ENCODE measurements at places on chromosomes 7 and 10.
A peak's percentile ranks its signal among the peaks of the same experiment; 100 is the strongest.

DNA sequence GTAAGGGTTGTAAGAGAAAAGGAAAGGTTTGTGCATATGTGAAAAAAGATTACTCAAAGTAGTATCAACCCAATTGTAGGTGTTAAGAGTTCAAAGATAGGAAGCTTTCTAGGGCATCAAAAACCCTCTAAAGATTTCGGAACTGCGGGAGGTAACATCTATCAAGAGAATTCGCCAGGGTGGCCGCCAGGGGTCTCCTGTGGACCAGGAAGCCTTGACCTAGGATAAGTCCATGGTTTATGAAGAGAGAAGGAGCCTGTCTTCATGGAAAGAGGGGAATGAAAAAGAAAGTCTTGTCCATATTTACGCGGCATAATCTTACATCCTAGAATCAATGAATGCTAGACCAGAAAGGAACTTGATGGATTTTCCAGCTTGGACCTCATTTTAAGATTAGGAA lies 140.7 kb upstream of the CALCR start:
- DNase-seq: peak; percentile 51

- DNase-seq: peak; percentile 95
Measured at GRCh38 chr7:117072620-117073118, 119.4 kb downstream of the ST7 start.

GRCh38 chr10:73459683-73460314 lies 26.4 kb upstream of the MSS51 start:
- DNase-seq: no peak

DNA sequence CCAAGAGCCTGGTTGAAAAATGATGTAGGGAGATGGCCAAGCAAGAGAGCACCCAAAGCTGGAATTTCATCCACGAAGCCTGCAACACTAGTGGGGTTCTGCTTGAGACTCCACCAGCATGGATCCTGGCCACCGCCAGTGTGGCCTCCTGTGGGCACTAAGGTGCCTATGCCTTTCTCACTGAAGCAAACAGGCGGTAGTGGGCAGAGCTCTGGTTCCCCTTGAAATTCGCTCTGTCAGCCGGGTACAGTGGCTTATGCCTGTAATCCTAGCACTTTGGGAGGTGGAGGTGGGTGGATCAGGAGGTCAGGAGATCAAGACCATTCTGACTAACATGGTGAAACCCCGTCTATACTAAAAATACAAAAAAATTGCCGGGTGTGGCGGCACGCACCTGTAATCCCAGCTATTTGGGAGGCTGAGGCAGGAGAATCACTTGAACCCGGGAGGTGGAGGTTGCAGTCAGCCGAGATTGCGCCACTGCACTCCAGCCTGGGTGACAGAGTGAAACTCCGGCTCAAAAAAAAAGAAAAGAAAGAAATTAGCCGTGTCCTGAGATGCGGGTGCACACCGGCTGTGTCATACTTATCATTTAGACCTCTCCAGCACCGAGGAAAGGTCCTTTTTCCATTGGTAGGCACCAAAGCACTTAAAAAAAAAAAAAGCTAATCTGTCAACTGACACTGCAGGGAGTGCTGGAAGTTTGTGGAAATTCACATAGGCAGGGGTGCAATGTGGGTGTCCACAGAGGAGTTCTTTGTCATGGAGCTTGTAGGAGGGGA lies 28.3 kb downstream of the CCM2 start:
- DNase-seq: no peak

GRCh38 chr7:2929321-2930201 lies 85.5 kb upstream of the GNA12 start:
- DNase-seq: no peak

DNA sequence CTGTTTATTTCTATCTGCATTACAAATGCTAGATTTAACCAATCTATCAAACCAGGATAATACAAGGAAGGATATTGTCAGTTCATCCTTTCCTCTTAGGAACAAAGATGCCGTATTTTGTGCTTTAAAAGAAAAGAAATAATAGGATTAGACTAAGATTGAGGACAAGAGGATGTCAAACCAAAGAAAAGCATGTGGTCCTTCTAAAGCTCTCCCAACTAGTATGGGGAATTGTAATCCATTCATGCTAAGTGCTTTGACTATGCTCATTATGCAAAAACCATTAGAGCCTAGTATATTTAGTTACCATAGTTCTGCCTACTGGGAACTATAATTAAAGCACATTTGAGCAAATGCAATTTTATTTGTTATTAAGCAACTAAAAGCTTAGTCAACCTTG lies 280.2 kb downstream of the GRM8 start:
- DNase-seq: no peak

DNA sequence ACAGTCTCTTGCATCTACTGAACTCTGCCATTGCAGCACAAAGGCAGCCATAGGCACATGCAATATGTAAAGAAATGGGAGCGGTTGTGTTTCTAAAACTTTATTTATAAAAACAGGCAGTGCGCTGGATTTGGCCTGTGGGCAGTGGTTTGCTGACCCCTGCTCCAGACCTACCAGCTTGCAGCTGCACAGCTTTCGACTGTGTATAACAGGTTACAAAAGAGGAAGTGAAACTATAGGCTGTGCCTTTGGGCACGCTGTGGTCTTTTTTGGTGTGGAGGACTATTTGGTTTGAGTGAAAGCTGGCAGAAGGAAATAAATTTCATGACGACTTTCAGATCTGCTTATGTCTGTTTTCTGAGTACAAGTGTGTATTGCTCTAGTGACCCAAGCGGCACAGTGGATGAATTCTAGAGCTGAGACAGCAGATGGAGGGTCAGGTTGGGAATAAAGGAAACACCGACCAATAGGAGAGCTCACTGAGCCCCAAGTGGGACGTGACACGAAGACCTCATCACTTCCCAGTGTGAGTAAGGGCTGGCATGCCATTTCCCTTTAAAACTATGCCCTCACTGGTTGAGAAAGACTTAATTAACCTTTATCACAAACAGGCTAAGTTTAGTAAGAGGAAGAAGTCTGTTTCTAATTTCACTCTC lies 152.7 kb downstream of the ANK3 start:
- peak; percentile 15 for DNase-seq

GRCh38 chr10:8238986-8239385 lies 184.5 kb downstream of the GATA3 start:
- no peak for DNase-seq

- no peak for DNase-seq
Measured at GRCh38 chr7:29275493-29275892, 80.9 kb downstream of the CHN2 start.

- no peak for DNase-seq
Measured at GRCh38 chr10:50653758-50654157, 30.0 kb upstream of the SGMS1 start.

GRCh38 chr10:85858776-85859515 lies 507.6 kb downstream of the GRID1 start:
- DNase-seq: no peak

DNA sequence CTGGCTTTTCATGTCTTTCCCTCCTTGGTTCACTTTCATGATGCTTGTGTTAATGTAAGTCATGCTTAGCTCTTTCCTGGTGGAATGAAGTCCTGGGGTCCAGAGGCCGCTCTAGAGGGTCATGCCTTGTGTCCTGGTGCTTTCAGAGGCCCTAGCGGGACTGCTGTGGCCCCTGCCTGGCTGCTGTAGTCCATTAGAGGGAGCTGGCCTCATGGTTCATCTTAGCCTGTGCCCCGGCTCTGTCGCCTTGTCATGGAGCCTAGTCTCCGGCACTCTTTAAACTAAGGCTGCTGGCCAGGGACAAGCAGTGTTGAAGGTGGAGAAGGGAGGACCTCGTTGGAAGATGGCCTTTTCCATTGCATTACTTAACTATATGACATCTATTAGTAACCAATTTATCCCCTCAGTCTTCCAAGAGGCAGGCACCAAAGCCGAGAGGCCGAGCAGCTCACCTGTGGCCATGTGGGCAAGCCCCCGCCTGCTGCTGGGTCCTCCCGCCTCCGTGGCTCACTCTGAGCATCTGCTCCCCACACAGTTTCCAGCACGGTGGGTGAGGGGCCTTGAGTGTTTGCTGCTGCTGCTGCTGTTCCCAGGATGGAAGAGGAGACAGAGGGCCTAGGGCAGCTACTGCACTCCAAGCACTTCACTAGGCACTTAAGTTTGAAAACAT lies 5.0 kb upstream of the NDUFB2 start:
- DNase-seq: no peak

DNA sequence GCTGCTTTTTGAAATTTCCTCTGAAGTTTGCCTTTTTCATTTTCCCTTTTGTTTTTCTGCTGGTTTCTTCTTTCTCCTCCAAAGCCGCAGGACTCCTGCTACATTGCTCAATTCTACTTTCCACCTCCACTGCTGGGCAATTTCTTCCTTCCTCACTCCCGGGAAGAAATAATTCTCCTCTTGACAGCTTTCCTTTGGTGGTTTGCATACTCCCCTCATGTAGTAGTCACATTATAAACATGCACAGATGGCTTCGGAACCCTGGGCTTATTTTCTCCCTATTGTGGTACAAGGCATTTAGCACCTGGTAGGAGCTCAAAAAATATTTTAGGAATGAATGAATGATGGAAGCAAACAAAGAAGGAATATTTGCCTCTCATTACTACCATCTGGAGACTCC lies 977.2 kb downstream of the LRMDA start:
- DNase-seq: no peak

GRCh38 chr10:58050575-58050974 lies 217.1 kb downstream of the IPMK start:
- DNase-seq: no peak

DNA sequence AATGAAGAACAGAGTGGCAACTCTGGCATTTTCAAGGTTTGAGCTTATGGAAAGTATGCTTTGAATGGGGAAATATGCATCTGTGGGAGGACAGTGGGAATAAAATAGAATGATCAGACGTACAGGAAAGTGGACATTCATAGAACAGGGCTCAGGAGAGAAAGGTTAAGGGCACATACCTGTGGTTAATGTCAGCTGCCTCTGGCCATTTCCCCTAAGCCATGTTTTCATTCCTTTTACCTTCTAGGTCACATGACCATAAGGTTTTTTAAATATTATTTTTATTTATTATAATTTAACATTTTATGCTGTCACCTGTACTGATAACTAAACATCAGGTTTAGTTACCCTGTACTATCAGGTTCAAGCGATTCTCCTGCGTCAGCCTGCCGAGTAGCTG lies 52.8 kb downstream of the LRRC4 start:
- DNase-seq: no peak

GRCh38 chr7:64192775-64193174 lies 14.2 kb upstream of the ZNF735 start:
- DNase-seq: no peak

GRCh38 chr10:15783941-15784636 lies 64.4 kb upstream of the ITGA8 start:
- no peak for DNase-seq

DNA sequence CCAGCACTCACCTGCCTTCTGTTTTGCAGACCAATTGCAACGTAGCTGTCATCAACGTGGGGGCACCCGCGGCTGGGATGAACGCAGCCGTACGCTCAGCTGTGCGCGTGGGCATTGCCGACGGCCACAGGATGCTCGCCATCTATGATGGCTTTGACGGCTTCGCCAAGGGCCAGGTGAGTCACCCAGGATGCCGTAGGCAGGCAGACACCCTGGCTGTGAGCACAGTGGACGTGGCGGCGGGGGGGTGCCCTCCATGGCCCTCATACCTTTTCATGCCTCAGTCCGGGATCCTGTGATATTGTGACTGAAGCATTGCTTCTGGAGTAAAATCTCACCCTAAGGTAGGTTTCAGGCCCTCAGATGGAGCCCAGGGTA lies 46.0 kb downstream of the PFKP start:
- DNase-seq: no peak

GRCh38 chr10:52452600-52453493 lies 138.8 kb downstream of the DKK1 start:
- no peak for DNase-seq

DNA sequence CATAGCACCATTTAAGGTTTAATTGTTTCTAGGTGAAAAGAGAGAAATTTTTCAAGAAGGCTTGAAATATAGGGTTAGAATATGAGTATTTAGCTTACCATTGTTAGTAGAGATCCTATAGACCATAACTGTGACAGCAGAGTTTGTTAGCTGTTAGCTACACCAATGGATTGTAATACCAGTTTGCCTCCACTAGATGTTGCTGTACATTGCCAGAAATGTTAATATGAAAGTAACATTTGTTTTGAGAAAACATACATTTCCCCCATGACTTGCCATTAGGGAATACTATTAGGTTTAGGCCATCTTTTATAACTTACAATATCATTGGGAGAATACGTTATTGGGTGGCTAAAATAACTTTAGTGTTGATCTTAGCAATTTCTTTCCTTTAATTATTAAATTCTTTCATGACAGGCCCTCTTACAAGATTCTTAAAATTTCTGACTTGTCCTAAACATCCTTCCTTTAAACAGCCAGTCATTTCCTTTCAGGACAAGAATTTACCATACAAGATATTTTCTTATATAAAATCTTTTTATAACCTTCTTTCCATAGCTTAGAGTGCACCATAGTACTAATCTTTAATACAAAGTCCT lies 39.5 kb downstream of the ZNF117 start:
- DNase-seq: peak; percentile 56

DNA sequence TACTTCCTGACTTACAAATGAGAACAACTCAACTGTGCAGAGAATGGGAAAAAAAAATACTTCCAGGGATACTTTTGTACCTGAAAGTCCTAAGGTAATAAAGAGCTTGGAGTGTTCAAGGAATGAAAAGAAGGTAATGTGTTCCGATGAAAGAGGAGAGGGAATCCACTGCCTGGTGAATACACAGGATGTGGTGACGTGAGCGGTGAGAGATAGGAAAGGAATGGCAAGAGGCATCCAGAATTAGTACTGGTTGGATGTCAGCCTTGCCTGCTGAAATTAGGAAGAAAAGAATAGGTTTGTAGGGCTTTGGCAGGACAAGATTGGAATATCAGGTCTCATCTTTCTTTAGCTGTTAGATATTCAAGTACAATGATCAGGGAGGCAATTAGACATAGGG lies 347.7 kb downstream of the POM121L12 start:
- DNase-seq: peak; percentile 73

- DNase-seq: no peak
Measured at GRCh38 chr7:44391746-44392617, 66.6 kb upstream of the CAMK2B start.

DNA sequence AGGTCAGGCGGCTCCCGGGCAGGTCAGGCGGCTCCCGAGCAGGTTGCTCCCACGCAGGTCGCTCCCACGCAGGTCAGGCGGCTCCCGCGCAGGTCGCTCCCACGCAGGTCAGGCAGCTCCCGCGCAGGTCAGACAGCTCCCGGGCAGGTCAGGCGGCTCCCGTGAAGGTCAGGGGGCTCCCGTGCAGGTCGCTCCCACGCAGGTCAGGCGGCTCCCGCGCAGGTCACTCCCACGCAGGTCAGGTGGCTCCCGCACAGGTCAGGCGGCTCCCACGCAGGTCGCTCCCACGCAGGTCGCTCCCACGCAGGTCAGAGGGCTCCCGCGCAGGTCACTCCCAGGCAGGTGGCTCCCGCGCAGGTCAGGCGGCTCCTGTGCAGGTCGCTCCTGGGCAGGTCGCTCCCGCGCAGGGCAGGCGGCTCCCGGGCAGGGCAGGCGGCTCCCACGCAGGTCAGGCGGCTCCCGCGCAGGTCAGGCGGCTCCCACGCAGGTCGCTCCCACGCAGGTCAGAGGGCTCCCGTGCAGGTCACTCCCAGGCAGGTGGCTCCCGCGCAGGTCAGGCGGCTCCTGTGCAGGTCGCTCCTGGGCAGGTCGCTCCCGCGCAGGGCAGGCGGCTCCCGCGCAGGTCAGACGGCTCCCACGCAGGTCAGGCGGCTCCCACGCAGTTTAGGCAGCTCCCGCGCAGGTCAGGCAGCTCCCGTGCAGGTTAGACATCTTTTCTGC lies 30.7 kb downstream of the PTPRN2 start:
- no peak for DNase-seq
